ENCODE measurements at places on chromosomes 12 and 14.

- DNase-seq, result no peak
Measured at GRCh38 chr12:28212182-28212581, 21.9 kb downstream of the CCDC91 start.

GRCh38 chr12:105341010-105341409 lies 10.5 kb downstream of the C12orf75 start:
- no peak for DNase-seq

DNA sequence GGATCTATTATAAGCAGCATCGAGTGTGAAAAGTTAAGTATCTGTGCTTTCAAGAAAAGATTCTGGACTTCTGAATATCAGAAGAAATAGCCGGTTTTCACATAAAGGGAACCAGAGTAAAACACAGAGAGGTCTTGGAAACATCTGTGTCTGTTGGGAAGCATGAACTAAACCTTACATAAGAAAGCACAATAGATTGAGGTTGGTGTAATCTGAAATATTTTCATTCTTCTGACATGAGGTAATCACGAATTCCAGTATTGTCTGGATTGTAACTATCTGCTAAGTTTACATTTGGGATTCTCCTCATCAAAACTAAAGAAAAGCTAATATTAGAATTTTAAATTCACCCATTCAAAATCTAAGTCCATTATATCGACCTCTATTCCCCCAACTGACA lies 161.3 kb downstream of the CPNE8 start:
- DNase-seq, result no peak

DNA sequence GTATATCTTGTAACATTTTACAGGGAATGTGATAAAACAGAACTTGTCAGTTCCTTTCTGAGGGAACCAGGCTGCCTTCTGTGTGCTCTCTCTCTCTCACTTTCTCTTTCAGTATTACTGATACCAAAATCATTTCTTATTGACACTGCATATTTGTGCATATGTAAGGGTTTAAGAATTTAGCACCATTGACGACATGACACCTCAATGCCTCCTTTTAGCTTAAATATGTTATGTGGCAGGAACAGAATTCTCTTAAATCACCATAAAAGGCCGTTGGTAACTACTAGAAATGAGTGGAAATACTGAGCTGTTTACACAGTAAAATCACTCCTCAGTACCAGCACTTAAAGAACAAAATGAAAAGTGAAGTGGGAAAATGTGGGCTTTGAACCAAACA lies 457.7 kb upstream of the SYT1 start:
- DNase-seq, result no peak

- no peak for DNase-seq
Measured at GRCh38 chr12:56420411-56420810, 28.8 kb downstream of the TIMELESS start.

DNA sequence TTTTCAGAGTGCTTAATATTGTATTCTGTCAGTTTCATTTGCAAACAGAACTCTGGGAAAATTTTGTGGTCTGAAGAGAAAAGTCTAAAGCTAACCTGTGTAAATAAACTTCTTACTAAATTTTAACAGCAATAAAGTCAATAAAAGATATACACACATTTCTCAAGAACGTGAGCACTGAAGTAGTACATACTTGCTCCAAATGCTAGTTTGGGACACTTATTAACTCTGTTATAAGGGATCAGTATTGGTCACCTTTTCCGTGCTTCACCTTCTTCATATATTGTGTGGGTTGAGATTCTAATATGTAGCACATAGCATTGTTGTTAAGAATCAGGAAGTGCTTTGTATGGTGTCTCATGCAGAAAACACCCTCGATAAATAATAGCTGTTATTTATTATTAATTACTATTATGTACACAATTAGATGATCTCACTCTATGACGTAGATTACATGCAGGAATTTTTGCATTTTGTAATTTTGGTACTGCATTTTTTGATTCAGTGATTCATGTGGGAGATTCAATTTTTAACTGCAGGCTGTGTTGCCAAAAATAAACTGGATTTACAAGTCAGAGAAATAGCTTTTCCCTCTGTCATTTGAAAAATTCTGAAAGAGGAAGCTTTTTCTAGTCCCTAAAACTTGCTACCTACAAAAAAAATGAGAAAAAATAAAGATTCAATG lies 300.9 kb downstream of the ACSS3 start:
- DNase-seq, result no peak

GRCh38 chr14:36207500-36207899 lies 31.0 kb upstream of the PTCSC3 start:
- DNase-seq, result no peak

DNA sequence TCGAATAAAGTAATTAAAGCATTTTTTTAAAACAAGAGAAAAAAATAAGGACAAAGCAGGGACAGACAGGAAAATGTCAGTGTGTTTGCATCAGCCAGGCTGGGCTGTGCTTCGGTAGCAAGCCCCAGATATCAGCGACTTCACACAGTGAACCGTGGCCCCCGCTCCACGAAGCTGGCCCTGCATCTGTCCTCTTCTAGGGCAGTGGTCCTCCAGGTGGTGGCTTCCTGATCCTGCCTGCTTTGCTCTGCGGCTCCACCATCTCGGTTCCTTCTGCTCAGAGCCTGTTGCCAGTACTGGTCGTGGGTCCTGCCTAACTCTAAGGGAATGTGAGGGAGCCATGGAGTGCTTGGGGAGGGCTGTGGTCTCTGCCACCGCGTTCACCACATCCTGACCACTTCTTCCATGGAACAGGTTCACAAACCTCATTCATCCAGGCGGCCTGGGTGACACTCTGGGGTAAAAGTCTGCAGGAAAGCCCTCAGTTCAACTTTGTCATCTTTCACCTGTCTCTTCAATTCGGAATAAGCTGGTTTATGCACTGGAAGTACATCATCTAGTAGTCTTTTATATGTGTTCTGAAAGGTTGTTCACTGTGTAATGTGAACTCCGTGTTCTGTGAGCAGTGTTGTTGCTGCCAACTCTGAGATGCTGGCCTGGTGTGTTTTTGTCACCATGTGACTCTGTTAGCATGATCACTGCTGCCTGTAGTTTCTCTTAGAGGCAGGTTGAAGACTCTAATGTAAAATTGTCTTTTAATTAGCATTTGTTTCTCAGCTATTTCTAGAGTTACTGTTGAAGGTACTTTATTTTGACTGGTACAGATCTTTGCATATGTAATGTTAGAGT lies 47.9 kb downstream of the ANKRD9 start:
- no peak for DNase-seq

- peak; percentile 65 for DNase-seq
Measured at GRCh38 chr12:108565976-108566375, 3.6 kb downstream of the ISCU start.

- DNase-seq, result no peak
Measured at GRCh38 chr14:61661471-61662400, 33.6 kb upstream of the HIF1A start.

DNA sequence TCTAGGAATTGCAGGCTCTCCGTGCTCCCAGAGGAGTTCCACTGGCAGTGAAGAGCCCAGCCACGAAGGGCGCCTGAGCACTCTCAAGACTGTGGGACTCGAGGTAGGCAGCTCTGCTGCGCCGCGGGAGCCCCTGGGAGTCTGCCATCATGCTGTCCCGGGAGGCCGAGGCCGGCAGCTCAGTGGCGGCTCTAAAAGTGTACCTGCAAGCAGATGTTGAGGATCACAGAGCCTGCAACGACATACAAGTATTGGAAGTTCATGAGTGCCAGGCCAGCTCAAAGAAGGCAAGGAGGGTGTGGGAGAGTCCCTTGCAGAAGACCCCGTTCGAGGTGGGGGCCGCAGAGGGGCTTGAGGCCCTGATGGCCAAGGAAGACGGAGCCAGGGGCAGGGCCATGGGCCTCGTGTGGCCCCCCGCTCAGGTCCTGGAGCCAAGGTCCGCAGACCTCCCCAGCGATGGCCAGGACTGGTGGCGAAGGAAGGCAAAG lies 62.7 kb downstream of the MUCL1 start:
- DNase-seq, result no peak

- DNase-seq, result no peak
Measured at GRCh38 chr12:22228022-22228875, 106.3 kb downstream of the ST8SIA1 start.

DNA sequence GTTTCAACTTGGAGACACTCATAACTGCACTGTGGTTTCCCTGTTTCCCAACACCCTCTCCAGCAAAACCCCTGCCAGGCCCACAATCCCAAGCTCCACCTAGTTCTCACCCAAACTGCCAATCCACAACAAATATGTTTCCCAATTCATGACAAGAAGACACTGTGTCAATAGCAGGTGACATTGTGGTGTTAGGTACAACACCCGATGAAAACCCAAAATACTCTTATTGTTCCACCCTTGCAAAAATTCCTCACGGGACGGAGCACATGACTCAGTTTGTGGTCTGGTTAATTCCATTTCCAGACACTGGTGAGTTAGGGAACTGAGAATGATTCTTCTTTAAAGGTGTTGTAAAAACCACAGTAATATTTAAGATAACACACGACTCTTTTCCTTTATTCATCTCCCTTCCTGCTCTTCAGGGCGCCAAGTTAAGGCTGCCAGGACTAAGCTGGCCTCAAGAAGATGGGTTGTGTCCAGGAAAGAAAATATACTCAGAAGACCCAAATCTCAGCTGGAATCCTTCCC lies 735.5 kb downstream of the MED13L start:
- no peak for DNase-seq

GRCh38 chr12:76226397-76226796 lies 121.8 kb downstream of the BBS10 start:
- DNase-seq, result peak; percentile 31

GRCh38 chr12:1929241-1929984 lies 11.0 kb upstream of the CACNA2D4 start:
- no peak for DNase-seq

DNA sequence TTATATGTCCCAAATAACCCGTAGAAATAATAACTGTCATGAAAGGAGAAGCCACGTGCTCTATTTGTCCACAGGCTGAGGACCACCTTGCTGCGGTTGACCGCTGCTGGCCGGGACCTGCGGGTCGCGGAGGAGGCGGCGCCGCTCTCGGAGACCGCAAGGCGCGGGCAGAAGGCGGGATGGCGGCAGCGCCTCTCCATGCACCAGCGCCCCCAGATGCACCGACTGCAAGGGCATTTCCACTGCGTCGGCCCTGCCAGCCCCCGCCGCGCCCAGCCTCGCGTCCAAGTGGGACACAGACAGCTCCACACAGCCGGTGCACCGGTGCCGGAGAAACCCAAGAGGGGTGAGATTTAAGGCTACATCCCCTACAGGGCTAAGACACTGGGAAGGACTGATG lies 21.0 kb downstream of the RPGRIP1 start:
- DNase-seq, result no peak
